ENCODE measurements at places on chromosomes 11 and 22.

GRCh38 chr11:119361056-119361787, 14.7 kb upstream of the MFRP start:
- DNase-seq: no peak

DNA sequence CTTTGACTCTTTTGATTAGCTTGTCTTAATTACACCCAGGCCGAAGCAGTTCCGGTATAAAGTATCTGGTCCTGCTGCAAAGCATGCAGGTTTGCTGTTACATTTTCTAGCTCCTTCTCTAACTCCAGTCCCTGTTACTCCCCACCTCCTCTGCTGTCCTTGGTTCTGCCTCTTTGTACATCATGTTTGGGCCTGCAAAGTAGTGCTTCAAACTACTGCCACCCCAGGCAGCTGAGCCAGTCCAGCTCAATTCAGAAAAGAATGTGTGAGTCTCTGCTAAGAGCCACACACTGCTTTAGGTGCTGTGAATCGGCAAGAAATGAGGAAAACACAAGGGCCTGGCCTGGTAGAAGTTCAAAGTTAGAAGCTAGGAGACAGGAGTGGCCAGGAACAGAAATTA, 136.0 kb downstream of the SERGEF start:
- no peak for DNase-seq

- DNase-seq: no peak
Measured at GRCh38 chr22:42645341-42645937, 3.8 kb downstream of the CYB5R3 start.

DNA sequence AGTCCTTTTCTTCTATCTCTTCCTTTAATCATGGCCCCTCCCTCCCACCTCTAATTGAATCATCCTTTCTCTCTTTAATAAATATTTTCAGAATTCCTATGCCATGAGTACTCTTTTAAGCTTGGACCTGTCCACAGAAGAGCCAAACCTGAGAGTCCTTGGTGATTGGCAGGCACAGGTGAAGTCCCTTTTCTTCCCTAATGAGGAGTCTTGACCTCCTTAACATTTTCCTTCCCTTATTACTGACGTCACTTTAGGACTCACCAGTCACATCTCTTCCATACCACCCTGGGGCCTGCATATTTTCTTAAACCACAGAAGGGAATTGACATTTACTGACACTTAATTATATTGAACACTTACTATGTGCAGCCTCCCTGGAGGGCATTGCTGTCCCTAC, 41.0 kb upstream of the RASSF10 start:
- DNase-seq: no peak

Data from T-helper 1 cell (primary cell).